Daoy (cell line): ENCODE measurements at places on chromosomes 11 and 22. TPM values are rescaled to one million over a fixed set of nuclear protein-coding genes. Genes with fewer than 3 reads are reported as not detected.

GRCh38 chr11:32366666-32367065 is 68.7 kb downstream of the WT1 start:
- DNase-seq = no peak

- no peak for DNase-seq
These were observed 6.0 kb upstream of the DEUP1 start for GRCh38 chr11:93324500-93324899.

ANO9 gene
- total RNA-seq = 0.17 TPM in 1 of 2 replicates, not detected in the other

KIF18A gene
- 27.5 and 46.9 TPM in 2 replicates for total RNA-seq

CHST1 gene
- total RNA-seq = 0.74 and 4.0 TPM in 2 replicates

LINC01488 gene
- total RNA-seq = not detected in 2 replicates
